ENCODE measurements at places on chromosomes 6 and 20.
A peak's percentile ranks its signal among the peaks of the same experiment; 100 is the strongest.

DNA sequence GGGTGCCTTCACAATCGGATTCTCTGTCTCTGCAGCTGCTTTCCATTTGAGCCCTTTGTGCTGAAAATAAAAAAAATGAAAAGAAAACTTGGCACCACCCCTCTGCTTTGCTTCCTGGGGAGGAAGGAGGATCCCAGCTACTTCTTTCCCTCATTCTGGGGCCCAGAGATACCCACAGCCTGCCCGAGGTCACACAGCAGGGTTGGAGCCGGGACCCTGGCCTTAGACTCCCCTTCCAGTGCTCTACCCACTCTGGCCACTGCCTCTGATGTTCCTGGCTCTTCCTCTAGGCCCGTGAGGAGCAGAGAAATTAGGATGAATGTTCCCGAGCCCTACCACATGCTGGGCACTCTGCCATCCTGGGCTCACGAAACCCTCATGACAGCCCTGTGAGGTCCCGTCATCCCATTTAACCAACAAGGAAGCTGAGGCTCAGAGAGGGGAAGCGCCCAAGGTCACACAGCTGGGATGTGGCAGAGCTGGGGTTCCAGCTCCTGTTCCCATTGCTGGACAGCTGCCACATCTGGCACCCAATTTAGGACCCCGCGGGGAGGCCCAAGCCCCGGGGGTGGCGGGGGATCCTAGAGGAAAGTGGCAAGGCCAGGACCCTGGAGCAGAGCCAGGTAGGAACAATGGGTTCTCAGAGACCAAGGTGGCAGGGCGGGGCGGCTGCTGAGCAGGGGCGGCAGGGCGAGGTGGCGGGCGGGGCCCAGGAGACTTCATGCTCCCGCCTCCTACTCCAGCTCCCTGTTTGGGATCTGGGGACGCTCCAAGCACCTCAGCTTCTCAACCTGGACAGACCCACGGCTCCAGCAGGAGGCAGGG is 76.6 kb downstream of the CEBPB start:
- DNase-seq = no peak

DNA sequence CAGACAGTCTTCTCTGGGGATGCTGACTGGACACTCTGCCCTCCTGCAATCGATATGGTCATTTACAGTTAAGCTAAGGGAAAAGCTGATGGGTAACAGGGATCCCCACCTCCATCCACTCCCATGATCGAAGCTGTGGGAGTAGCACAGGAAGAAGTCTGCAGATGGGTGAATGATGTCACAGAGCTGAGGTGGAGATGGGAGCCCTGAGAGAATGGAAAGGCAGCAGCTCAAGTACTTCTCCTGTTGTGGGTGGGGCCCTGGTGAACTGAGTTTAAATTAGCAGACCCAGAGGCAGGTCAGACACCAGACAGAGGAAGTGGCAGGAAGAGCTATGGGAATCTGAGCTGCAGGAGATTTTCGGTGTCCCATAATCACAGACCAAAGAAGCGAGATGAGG is 29.0 kb downstream of the HDGFL1 start:
- DNase-seq = no peak

DNA sequence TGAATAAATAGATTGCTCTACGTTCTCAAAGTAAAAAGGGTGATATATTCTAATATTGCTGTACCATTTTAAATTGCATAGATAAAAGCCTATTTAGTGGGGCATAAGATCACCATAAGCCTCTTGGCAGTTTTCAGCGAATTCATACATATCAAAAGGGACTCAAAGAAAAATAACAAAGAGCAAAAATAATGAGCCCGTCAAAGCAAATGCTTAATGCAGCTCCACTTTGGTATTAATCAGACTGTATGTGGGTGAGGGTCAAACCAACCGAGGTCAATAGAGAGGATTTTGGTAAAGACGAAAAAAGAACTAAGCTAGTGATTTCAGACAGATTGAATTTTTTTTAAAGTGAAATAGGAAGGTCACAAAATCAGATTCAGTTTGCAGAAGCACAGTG is 598.8 kb downstream of the GRIK2 start:
- no peak for DNase-seq

GRCh38 chr20:4721719-4722118 is at the start of gene PRND:
Gene PRND (plus strand): TSS chr20:4721909. CDS start chr20:4724552, 2,643 bp downstream.
- no peak for DNase-seq

DNA sequence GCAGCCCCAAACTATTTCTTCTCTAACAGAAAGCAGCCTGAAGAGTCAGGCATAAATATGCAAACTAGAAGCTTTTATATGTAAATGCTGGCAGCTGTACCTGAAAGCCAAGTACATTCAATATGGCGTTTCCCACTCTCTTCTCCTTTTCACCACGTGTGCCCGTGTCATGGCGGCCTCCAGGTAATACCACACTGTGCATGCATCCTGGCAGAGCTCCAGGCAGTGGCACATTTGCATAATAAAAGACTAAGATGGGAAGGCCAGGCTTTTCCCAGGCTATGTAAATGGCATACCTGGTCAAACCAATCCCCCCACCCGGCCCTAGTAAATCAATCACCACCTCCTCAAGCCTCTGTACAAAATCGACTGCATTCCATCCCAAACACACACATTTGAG is 120.6 kb downstream of the MMUT start:
- DNase-seq = no peak

GRCh38 chr6:53568776-53569616 is 24.1 kb upstream of the GCLC start:
- DNase-seq = no peak

DNA sequence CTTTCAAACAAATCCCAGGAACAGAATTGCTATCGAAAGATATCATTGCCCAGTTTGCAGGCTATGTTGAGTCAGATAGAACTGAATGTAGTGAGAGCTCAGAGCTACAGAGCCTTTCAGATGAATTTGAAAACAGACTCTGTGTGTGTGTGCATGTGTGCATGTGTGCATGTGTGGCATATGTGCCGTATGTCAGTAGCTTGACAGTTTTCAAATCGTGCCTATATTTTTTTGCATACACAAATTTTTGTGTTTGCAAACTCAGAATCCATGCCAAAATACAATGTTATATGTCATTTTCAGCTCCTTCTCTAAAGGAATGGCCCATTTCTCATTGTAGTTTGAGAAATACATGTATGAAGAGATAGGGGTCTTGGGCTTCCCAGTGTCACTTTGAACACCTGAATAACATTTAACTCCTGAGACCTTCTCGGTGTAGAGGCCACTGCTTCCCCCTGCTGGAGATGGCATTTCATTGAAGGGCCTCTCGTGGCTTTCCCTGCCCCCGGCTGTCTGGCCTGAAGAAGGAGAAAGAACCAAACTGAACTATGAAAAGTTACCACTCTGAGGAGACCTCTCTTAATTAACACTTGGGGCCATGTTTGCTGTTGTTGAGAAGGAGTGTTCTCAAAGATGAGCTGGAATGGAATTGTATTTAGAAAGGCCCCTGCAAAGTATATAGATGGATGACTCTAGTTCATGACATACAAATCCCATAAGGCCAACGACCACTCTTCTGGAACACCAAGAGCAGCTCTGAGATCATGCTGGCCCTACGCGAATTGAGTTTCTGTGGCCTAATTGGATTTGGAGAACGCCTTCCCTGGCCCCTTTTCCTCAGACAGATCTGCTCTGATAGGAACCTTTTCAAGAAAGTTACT is 58.7 kb downstream of the VAPB start:
- DNase-seq = no peak

DNA sequence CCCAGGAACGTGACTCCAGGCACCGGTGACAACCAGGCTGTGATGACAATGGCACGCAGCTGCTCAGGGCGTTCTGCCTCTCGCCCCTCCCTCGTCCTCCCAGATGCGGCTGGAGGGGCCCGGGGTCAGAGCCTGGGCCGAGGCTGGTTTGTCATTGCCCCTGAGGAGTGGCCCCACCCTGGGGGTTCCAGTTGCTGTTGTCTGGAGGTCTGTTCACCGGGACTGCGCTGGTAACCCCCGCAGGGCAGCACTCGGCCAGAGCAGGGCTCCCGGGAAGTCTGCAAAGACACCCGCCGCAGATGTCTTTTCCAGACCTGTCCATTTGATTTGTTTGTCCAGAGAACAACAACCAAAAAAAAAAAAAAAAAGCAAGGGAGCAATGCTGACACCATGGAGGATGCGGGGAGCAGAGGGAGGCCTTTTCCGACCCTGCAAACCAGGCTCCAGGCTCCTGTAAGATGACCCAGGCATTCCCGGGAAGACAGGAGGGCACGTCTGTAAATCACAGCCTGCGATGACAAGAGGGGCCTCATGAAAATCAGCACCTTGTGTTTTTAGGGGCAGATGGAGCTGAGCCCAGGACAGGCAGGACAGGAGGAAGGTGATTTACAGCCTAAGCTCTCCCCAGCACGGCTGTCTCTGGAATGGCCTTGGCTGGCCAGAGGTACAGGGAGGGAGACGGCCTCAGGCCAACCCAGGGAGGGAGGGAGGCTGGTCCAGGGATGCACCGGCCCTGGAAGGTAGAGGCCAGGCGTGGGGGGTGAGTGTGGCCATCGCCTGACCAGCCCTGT is 189.3 kb downstream of the ERMARD start:
- peak; percentile 89 for DNase-seq

- no peak for DNase-seq
Measured at GRCh38 chr20:58469616-58470015, 45.6 kb downstream of the APCDD1L start.

DNA sequence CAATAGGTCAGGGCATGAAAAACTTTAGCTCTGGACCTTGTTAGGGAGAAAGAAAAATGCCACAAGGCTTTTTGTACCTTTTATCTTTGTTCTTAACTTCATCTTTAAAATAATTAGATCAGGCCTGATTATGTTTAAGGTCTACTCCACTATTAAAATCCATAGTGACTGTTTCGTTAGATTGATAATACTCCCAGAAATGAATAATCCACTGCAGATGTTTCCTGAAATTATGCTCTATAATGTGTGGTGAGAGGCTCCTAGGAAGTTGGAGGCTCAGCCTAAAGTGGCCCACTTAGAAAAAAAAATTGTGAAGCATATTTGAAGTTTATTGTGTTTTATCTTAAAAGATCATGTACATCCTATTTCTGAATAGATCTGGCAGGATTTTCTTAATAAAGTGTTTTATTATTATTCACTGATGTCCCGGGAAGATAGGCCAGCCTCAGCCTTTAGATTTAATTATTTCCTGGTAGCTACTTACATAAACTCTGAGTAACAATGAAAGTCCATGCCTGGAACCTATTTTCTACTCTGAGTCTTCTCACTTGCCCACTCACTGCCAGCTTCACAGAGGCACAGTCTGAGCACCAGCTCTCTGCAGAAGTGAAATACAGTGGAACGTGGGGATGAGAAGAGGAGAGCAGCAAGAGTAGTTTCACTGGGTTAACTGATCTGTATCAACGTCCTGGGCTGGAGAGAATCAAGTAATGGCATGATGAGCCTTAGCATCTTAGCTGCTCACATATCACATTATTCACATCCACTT is 126.8 kb upstream of the TMEM170B start:
- peak; percentile 56 for DNase-seq

DNA sequence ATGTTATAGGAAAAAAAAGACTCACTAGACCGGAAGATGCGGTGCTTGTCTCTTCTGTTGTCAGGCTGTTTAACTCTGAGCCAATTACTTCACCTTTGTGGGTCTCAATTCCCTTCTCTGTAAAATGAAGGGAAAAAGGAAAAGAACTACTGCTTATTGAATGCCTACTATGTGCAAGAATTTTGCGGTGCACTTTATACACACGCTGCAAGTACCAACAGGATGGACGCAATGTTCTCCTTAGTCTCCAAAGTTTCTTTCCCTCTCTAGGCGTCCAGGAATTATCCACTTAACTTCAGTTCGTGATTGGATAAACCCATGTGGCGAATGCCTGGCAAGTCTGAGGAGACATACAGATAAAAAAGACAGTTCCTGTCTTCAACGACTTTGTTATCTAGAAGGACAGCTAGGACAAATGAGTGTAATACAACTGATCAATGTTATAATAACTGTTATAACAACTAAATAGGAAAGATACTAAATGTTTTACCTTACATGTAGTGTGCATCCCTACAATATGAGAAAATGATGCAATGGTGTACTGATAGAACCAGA is 69.0 kb upstream of the JARID2 start:
- DNase-seq = no peak

GRCh38 chr6:43608310-43608763 is 20.7 kb downstream of the GTPBP2 start:
- peak; percentile 77 for DNase-seq

DNA sequence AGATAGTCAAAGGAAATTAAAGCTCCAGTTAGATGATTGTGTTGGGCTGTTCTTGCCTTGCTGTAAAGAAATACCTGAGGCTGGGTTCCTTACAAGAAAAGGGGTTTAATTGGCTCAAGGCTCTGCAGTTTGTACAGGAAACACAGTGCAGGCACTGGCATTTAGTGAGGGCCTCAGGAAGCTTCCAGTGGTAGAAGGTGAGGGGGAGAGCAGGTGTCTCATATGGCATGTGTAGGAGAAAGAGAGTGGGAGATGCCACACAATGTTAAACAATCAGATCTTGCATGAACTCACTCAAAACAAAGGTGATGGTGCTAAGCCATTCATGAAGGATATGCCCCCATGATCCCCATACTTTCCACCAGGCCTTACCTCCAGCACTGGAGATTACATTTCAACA is 493.5 kb upstream of the IMPG1 start:
- no peak for DNase-seq

DNA sequence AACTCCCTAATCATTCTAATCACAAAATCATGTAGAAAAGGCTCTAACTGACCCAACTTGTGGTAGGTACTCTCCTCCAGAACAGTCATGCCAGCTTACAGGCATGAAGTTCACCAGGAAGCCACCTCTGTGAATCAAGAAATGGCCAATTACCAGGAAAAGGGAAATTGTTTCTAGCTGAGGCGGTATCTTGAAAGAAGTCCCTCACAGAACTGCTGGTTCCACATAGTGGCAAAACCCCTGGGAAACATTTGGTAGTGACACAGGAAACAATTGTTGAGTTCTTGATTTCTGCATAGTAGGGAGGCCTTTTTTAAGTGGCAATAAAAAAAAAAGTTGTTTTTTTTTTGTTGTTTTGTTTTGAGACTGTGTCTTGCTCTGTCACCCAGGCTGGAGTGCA is 3.4 kb upstream of the ZHX3 start:
- DNase-seq = no peak

- no peak for DNase-seq
Measured at GRCh38 chr6:135594000-135594399, 96.5 kb upstream of the AHI1 start.

GRCh38 chr6:134282816-134283215 is 35.1 kb downstream of the SGK1 start:
- no peak for DNase-seq

DNA sequence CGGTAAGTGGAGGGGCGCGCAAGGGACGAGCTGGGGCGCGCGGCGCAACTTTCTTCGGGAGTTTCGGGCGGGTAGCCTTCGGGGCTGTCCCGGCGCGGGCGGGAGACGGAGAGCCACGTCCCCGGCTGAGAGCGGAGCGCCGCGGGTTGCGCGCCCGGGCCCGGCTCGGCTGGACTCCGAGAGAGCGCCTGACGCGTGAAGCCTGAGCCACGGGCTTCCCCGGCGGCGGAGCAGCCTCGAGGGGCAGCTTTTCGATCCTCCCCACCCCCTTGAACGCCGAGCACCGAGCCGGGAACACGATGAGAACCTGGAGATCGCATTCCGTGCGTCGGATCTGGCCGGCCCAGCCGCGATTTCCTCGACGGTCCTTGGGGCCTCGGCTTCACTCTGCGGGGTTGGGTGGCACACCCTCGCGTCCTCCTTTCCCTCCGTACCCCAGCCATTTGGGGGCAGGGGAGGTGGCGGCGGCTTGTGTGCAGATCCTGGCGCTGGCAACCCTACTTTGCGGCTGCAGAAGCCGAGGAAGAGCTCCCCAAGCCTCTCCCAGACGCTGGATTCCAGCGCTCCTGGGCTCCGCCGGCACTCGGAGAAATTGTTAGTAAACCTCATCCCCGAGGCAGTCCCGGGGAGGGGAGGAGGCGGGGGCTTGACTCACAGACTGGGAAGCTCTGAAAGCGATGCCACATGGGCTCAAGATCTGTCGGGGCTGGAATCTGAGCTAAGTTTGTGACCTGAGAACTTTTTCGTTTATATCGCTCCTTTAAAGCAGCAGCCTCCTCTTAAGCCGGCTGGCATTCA is 572 bp downstream of the DSE start:
- peak; percentile 83 for DNase-seq

All from SK-N-SH (cell line).